ENCODE measurements at places on chromosomes 1 and 21.
A peak's percentile ranks its signal among the peaks of the same experiment; 100 is the strongest.

- no peak for DNase-seq
Observed at GRCh38 chr1:28443550-28443949, 62.3 kb upstream of the RCC1 start.

DNA sequence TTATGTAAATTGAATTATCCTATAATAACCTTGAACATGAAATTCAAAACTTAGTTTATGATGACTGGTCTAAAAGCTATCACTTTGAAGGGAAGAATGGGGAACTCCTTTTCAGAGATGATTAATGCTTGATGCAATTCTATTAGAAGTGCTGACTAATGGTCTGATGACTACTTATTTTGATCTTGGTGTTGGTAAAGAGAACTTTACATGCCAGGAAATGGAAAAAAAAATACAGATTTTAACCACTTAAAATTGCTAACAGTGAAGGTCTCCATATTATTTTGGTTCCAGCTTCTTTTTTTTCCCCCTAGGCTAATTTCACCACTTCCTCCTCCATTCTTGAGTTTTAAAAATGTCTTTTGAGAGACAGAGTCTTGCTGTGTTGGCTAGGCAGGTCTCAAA lies 22.9 kb downstream of the S1PR1 start:
- peak; percentile 93 for DNase-seq

GRCh38 chr1:244989813-244990212 lies 125.5 kb upstream of the HNRNPU start:
- no peak for DNase-seq

DNA sequence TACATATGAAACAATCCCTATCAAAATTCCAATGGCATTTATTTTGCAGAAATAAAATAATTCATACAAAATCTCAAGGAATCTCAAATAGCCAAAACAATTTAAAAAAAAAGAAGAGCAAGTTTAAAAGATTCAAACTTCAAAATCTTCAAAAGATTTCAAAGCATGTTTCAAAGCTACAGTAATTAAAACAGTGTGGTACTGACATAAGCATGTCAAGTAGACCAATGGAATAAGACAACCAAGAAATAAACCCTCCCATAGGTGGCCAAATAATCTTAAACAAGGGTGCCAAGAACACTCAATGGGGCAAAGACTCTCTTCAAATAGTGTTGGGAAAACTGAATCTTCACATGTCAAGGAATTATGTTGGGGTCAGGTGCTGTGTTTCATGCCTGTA lies 28.0 kb upstream of the UCK2 start:
- DNase-seq: no peak

DNA sequence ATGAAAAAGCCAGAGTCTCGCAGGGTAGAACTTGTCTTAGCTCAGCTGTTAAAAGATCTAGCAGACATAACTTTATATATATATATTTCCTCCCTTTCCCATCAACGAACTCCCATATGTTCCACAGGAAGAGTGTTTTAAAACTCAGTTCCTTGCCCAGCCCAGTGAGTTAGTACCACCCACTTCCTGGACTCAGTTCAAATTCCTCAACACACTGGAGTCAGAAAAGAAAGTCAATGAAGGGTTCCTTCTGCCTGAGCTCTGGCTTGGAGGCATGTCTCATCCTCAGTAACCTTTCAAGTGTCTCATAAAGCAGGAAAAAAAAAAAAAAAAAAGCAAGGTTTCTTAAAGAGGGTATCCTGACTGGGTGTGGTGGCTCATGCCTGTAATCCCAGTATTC lies 15.6 kb downstream of the TPM3 start:
- peak; percentile 88 for DNase-seq

DNA sequence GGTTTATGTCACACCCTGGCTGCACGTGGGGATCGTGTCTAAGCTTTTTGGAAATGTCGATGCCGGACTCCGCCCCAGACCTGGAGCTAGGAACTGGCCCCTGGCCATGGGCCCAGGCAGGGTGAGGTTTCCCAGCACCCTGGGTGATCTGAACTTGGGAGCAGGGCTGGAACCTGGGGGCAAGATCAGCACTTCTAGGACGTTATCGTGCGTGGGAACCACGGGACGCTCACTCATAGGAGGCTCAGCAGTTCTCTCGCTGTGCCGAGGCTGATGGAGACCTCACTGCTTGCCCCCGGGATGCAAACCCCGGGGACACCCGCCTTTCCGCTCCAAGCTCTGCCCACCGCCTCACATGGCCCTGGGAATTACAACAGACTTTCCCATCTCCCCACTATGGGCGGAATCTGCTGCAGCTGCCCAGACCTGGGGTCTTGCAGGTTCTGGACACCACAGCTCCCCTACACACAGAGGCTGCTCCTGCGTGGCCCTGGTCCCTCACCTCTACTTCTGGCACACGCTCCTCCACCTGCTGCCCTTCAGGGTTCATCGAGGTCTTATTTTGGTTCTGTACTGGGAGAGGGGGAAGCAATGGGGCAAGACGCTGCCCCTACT lies 35.9 kb downstream of the COL18A1 start:
- DNase-seq: no peak

DNA sequence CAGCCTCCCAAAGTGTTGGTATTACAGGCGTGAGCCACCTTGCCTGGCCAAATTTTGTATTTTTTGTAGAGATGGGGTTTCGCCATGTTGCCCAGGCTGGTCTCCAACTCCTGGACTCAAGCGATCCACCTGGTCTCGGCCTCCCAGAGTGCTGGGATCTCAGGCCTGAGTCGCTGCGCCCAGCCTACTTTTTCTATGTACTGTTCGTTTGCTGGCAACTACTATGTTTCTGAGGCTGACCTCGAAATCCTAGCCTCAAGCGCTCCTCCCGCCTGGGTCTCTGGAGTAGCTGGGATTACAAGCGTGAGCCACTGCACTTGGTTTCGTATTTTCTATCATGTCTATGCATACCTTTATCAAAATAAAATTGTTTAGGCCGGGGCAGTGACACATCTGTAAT lies 675 bp upstream of the TEKT2 start:
- DNase-seq: no peak

DNA sequence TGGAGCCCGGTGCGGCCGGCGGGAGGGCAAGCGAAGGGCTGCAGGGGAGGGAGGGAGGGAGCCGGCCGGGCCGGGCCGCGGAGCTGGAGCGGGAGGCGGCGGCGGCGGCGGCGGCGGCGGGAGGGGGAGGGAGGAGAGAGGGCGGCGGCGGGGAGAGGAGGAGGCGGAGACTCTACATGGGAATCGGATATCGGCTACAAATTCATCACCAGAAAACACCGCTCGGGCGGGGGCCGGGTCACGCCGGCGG lies at the start of gene AKT3:
TSS of gene AKT3 (minus strand) at position 42 of the 250 bp plus-strand sequence. CDS start 7,073 bp downstream, outside the sequence.
- DNase-seq: peak; percentile 86

DNA sequence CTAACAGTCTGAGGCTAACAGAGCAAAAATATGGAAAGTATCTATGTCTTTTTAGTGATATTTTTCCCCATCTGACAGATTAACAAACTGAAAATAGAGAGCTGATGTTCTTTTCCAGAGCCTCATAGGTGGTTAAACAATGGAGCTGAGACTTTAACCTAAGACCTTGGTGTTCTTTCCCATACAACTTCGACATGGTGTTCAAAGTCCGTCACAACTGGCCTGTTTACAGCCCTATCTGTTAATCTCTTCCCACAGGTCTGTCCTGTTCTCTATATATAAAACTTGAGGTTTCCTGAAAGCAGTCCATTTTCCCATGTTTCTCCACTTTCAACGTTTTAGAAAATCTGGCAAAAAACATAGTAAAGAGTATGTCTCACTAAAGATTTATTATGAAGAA lies 395.7 kb downstream of the BRINP2 start:
- no peak for DNase-seq

DNA sequence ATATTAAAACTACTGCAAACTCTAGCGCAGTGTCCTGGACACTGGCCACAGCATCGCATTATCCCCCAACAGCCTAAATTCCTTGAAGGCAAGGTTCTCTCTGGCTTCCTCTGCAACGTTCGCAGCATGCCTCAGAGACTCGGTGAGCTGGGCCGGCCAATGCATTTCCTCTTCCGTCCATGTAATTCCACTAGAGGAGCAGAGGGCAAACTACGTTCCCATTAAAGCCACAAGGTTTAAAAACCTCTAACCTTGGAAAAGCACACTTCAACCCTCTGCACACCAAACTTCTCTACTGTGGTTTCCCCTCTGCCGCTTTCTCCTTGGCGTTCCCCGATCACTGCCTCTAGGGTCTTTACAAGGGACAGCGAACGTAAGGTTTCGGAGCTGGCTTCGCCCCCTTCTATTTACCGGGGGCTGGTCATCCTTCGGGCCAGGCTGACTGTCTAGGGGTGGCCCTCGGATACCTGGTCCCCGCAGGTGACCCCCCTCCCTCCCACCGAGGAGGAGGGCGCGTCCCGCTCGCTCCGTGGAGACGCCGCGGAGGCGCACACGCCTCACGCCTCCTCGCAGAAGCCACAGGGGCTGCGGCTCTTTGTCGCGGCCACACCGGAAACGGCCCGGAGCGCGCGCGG lies 456 bp upstream of the SMYD2 start:
- DNase-seq: peak; percentile 54

- DNase-seq: no peak
Observed at GRCh38 chr1:108533351-108534083, 26.4 kb upstream of the EEIG2 start.

DNA sequence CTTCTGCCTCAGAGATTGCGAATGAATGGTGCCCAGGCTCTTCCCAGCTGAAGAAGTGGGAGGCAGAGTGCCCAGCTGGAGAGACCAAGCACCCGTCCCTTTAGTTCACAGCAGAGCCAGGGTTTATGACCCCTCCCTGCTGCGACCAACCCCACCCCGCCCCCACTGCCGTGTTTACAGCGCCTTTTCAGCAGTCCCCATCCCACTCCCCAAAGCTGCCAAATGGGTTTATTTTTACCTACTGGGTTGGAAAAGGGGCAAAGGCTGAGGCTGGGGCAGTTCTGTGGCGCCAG lies 23.6 kb downstream of the DYRK3 start:
- no peak for DNase-seq

GRCh38 chr1:41827991-41828570 lies 90.6 kb downstream of the HIVEP3 start:
- peak; percentile 35 for DNase-seq

DNA sequence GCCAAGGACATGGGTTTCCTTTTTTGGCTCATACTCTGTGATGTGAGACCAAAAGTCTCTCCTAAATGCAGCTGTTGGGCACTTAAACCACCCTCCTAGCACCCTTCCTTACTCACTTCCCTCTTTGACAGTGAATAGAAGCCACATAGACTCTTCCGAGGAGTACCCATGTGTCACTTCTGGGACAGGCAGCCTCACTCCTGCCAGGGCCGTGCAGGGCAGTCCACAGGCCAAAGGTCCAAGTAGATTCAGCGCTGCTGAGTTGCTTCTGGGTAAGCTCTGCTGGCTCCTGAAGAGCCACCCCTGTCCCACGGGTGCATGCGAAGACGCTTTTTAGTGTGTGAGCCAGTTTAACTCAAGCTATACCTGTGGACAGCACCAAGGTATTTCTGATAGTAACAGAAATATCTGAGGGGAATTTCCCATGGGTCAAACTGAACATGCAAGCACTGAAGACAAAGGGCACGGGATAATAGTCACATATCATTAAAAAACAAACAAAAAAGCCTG lies 36.8 kb upstream of the BMP8B start:
- no peak for DNase-seq

DNA sequence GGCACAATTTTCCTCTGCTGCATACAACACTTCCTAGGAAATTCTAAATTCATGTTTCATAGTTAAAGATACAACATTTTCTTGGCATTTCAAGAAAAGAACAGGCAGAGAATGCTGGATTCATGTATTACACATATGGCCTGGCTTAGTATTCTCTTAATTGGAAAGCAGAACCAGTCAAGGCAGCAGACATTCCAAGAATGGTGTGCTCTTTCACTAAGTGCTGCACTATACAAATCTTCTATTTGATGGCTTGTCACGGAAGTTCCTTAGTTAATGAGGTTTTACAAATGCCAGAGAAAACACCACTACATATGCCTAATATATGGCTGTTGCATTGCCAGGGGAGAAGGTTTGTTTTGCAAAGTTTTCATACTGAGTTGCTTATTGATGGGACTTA lies 80.8 kb upstream of the DYNLT5 start:
- DNase-seq: no peak

DNA sequence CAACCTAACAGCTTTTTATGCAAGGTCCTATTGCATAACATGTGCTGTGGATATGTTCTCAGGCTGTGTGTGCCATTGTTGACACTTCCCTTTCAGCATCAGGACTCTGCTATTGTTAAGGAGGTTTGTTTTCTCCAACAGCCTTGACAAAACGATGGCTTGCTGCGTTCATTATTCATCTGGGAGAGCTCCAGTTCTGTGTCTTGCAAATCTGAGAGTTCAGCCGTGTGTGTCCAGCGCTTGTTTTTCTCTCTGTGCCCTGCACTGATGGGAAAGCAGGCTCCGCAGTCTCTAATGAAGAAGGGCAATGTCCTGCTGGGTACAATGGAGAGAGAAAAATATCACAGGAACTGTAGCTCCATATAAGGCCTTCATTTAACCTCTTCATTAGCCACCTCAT lies 63.7 kb downstream of the CLDN17 start:
- no peak for DNase-seq

- DNase-seq: no peak
Observed at GRCh38 chr1:180288940-180289339, 58.9 kb downstream of the LHX4 start.

DNA sequence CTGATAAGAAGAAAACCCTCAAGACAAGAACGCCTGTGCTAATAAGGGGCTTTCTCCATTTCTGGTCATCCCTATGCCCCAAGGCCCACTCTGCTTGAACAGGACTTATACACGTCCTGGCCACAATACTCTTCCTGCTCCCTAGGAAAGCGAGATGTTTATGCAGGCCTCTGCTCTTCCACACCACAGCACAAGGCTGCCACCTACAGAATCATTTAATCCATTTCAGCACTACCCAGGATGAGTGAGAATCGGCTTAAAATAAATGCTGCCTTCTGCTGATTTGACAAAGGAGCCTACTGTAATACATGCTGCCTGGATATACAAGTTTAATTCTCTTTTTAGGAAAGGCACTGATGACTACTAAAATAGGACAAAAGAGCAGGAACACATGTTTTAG lies 29.4 kb downstream of the FRRS1 start:
- DNase-seq: peak; percentile 81

GRCh38 chr1:229018674-229019295 lies 252.1 kb upstream of the RAB4A start:
- no peak for DNase-seq

DNA sequence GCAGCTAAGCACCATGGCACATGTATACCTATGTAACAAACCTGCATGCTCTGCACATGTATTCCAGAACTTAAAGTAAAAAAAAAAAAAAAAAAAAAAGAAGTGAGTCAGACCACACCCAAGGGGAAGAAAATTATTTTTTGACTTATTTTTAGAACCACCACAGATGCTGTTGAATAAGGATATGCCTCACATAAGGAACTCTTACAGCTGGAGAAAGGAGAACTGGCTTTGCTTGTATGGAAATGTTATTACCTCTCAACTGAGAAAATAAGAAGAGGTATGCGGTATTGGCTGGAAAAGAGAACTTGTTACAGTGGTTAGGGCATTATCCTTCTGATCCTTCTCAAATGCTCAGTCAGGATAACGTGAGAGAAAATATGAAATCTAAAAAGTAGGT lies 27.5 kb upstream of the FCER1A start:
- DNase-seq: no peak

GRCh38 chr1:64900916-64901315 lies 65.4 kb downstream of the JAK1 start:
- no peak for DNase-seq

GRCh38 chr1:220689666-220690065 lies 497 bp upstream of the C1orf115 start:
- DNase-seq: no peak

Data from cardiac fibroblast (primary cell).